ENCODE measurements at places on chromosomes 5 and 9.

DNA sequence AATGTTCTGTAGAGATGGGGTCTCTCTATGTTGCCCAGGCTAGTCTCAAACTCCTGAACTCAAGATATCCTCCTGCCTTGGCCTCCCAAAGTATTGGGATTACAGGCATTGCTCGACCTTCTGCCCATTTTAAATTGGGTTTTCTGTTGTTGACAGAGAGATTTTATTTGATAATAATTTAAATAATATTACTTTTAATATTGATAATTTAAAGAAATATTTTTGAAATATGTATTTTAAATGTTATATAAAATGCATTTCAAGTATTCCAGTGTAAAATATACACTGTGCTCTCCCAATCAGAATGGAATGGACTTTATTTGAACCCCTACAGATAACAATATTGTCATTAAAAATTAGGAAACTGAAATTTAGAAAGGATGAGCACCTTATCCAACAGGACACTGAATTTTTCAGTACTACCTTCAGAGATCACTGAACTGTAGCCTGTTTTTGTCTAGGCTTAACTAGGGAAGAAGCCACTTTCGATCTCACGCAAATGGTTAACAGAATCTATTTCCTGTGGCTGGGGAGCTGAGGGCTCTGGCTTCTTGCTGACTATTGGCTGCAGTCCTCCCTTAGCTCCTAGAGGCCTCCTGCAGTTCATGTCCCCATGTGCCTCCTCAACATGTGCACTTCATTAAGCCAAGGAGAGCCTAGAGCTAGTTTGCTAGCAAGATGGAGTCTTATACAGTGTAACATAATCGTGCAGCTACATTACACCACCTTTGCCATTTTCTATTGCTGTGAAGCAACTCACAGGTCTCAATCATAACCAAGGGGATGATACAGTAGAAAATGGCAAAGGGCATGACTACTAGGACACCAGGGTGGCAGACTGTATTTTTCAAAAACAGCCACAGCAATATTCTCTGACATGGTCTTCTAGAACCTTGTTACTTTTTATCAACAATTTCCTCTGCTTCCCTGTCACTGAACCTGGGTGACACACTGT, 150.0 kb downstream of the CDC42SE2 start:
- no peak for DNase-seq

GRCh38 chr5:150662731-150663516, 1.9 kb downstream of the MYOZ3 start:
- DNase-seq: no peak

DNA sequence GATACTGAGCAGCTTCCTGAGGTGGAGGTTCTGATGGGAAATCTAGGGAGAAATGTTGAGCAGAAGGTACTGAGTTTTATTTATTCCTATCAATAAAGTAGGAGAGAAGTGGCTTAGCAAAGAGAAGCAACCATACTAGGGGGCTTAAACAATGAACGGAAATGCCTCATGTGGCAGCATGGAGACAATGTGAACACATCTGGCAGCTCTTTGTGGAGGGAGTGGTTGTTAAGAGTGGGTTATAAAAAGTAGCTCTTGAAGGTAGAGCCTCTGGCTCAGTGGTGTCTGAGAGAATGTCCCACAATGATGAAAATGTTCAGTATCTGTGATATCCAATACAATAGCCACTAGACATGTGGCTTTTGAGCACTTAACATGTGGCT, 52.7 kb upstream of the EQTN start:
- DNase-seq: no peak

GRCh38 chr5:77550406-77550805, 58.3 kb upstream of the WDR41 start:
- no peak for DNase-seq

- DNase-seq: no peak
Observed at GRCh38 chr9:20033511-20033910, 244.7 kb upstream of the SLC24A2 start.

GRCh38 chr9:134440636-134441226, 114.5 kb downstream of the RXRA start:
- no peak for DNase-seq

GRCh38 chr5:74762599-74762998, 4.3 kb downstream of the GFM2 start:
- no peak for DNase-seq

DNA sequence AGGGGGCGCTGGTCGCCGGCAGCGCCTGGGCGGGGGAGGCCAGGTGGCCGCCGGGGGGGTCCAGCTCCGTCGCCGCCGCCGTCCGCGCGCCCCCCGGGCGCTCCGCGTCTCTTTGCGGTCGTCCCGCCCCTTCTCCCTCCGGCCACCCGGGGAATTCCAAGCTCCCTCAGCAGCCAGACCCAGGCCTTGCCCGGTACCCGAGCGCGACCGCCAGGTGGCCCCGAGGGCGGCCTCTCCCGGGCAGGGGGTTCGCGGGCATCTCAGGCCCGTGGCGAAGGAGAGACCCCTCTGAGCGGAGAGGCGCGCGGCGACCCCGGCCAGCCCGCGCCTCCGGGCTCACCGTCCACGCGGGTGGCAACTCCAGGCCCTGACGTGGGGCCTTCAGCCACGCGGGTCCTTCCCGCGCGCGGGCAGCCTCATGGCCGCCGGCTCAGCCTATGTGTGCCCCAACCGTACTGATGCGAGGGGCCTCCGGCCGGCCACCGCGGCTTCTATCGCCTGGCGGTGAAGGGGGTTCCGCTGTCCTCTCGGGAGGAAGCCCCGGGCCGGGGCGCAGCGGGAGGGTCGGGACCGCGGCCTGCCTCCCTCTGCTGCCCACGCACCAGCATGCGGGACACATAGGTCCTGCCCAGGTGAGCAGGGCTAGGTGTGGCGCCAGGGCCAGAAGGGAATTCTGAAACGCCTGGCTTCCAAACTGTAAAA, 529 bp upstream of the NRARP start:
- DNase-seq: no peak

Measured in cortex of kidney (tissue), 1 donor.